ENCODE measurements at places on chromosomes 7 and 10. TPM values are rescaled to one million over a fixed set of nuclear protein-coding genes. Genes with fewer than 3 reads are reported as not detected.

- no peak for DNase-seq
Observed at GRCh38 chr10:110923856-110924493, 4.6 kb downstream of the SHOC2 start.

CAMK2B gene
- polyA plus RNA-seq: 2.4 TPM

LIPK gene
- polyA plus RNA-seq: not detected

- DNase-seq: no peak
Observed at GRCh38 chr10:78972160-78972946, 96.4 kb upstream of the ZMIZ1 start.

LRRD1 gene
- polyA plus RNA-seq: 0.95 TPM

GRCh38 chr7:141700848-141701371 is 1.1 kb downstream of the DENND11 start:
- DNase-seq: no peak

- no peak for DNase-seq
Observed at GRCh38 chr7:17746020-17746530, 194.2 kb downstream of the SNX13 start.

Measured in left renal cortex interstitium (tissue), 4 donors.